Activated naive CD4-positive, alpha-beta T cell treated with anti-CD3 and anti-CD28 coated beads for 36 hours (primary cell): ENCODE measurements at places on chromosomes 6 and 20.

- no peak for DNase-seq
These were observed 226.6 kb downstream of the HACE1 start for GRCh38 chr6:104633125-104633524.

GRCh38 chr6:114997813-114998292, 655.0 kb upstream of the HS3ST5 start:
- no peak for DNase-seq

GRCh38 chr20:35771367-35771688, 487 bp upstream of the PHF20 start:
- DNase-seq, result no peak

DNA sequence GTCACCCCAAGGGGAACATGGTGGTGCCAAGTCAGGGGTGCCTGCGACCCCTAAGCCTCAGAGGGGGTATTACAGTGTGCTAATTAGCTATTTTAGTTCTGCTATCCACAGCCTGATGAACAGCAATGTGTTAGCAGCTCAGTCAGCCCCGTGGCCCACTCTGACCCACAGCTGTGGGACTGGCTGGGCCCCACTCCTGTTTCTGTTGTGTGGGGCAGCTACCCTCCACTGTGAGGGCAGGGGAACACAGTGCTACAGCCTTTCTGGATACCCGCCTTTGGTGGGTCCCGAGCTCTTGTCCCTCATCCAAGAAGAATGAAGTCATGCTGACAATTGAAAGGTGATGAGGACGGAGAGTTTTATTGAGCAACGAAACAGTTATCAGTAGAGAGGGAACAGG, 152.5 kb upstream of the GGTLC1 start:
- DNase-seq, result no peak

GRCh38 chr6:91653895-91654294, 1067.0 kb upstream of the MAP3K7 start:
- DNase-seq, result no peak
